ENCODE measurements at places on chromosomes 3 and 15.
A peak's percentile ranks its signal among the peaks of the same experiment; 100 is the strongest.

DNA sequence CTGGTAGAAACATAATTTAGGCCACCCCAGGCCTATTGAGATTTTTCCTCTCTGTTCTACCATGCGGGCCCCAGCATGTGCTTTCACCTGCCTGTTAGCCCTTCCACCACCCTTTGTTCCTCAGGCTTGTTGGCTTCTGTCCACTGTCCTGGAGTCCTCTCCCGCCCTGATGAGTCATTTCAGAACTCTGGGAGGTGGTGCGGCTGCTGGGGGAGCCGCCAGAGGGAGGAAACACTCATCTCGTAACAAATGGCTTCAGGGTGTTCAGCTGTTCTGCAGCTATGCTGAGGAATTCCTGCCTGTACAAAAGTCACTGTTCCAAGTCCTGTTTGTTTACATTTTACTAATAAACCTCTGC is 36.3 kb downstream of the LRTM1 start:
- DNase-seq = peak; percentile 58

GRCh38 chr3:55491296-55491816 is 4.2 kb upstream of the WNT5A start:
- DNase-seq = no peak

DNA sequence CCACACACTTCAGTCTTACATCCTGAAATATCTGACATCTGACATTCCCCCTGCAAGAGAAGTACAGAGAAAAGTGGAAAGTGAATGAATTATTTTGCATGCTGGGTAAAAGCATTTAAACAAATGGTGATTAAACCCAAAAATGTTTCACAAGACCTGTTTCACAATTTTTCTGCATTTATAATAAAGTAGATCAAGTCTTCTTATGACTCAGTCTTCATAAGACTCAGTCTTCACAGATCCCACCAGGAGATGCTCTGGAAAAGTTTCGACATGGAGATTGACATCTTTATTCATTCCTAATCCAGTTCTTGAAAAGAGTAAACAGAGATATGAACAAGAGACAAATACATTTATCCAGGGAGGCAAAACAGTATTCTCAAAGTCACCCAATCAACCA is 13.2 kb upstream of the EDC3 start:
- DNase-seq = no peak

DNA sequence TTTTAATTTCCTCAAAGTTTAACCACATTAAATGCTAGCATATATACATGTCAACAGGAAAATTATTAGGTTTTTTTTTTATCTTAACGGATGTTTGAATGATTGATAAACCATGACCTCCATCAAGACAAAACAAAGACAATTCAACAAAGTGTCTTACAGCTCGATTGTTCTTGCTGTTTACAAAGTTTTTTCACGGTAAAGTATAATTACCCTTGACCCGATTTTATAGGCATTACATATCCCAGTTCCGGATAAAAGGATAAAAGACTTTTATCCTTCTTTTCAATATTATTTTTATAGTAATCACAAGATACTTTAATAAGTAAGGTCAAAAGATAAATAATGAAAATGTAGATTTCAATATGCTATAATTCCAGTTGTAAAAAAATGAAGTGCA is 96.9 kb downstream of the RORA start:
- DNase-seq = no peak

GRCh38 chr3:71718072-71718471 is 7.1 kb downstream of the EIF4E3 start:
- DNase-seq = no peak

GRCh38 chr3:170697131-170697530 is 111.3 kb upstream of the SLC7A14 start:
- DNase-seq = no peak

DNA sequence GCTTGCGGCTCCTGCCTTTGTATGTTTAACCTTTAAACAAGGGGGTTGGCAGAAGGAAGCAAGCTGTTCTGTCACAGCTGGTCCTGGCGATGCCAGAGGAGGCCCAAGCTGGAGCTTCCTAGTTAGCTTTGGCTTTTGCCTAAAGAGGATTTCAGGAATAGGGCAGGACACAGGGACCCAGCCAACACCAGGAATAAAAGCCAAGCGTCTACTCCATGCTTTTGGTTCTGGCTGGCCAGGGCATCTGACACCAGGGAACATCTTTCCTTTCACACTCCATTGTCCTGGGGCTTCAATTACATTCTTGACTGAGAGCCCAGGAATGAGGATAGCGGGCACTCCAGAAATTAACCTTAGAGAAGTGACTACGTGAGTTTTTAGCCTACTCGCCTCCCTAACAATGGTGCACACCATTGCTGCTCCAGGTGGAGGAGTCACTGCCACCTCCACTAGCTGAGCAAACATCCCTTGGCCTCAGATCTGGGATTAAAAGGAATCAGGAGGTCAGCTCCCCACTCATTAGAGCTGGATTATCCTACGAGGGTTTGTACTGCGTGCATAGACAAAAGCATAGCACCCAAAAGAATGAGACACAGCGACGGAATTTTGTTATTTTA is 38.2 kb downstream of the TPM1 start:
- DNase-seq = no peak

DNA sequence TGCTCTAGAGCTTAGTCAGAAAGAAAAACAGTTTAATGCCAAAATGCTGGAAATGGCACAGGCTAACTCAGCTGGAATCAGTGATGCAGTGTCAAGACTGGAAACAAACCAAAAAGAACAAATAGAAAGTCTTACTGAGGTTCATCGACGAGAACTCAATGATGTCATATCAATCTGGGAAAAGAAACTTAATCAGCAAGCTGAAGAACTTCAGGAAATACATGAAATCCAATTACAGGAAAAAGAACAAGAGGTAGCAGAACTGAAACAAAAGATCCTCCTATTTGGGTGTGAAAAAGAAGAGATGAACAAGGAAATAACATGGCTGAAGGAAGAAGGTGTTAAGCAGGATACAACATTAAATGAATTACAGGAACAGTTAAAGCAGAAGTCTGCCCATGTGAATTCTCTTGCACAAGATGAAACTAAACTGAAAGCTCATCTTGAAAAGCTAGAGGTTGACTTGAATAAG is 150.5 kb upstream of the LRRFIP2 start:
- no peak for DNase-seq

GRCh38 chr3:51718547-51719409 is 11.9 kb downstream of the GRM2 start:
- DNase-seq = no peak
